Uterus (tissue), 4 donors: ENCODE measurements at places on chromosomes 2 and 18. TPM values are rescaled to one million over a fixed set of nuclear protein-coding genes. Genes with fewer than 3 reads are reported as not detected.

The MEP1B gene
- not detected for total RNA-seq

The STARD6 gene
- not detected for total RNA-seq

- no peak for DNase-seq
Observed at GRCh38 chr2:64017811-64018700, 1.2 kb downstream of the VPS54 start.

GRCh38 chr2:134290358-134290757 is 36.5 kb downstream of the MGAT5 start:
- DNase-seq, result no peak

GRCh38 chr18:41323044-41323443 is 632.0 kb upstream of the PIK3C3 start:
- no peak for DNase-seq

GRCh38 chr2:121386707-121387106 is 101.7 kb upstream of the TFCP2L1 start:
- DNase-seq, result no peak

GRCh38 chr2:36807223-36807886 is 110.8 kb downstream of the VIT start:
- no peak for DNase-seq

DNA sequence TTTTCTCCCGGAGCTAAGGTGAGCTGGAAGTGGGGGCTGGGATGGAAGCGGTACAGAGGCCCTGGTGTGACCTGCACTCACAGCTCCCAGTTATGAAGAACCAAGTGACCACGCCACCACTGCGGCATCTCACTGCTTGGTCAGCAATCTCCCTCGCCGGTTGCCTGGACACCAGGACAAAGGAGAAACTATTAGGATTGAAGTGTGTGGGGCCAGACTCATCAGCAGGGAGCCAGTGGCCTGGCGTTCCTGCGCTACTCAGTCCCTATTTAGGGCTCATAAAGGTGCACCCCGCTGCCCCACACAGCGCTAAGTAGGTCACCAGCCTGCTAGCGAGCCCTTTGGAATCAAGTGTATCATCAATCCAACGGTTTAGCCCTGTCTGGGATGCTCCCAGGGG is 82.9 kb downstream of the ZCCHC2 start:
- DNase-seq, result no peak

DNA sequence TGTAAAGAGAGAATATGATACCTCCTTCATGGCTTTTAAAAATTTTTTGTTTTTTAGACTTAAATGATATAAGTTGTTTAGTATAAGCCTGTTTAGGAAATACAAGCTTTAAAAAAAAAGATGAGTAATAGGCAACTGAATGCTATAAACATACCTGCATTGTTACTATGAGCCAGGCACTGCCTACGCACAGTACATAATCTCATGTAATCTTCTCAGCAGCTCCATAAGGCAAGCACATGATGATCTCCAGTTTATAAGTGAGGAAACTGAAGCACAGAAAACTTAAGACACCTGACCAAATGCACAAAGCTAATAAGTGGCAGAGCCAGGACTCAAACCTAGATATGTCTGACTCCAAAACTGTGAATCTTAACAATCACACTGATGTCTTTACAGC is 156.3 kb upstream of the SLC1A4 start:
- no peak for DNase-seq
